ENCODE measurements at places on chromosomes 5 and 9.
A peak's percentile ranks its signal among the peaks of the same experiment; 100 is the strongest.

GRCh38 chr5:124745928-124746915 is at the start of gene ZNF608:
Gene ZNF608 (minus strand): TSS chr5:124746639. CDS start chr5:124744989, 1,650 bp downstream.
- DNase-seq: no peak

- no peak for DNase-seq
These were observed 40.3 kb downstream of the RAB3C start for GRCh38 chr5:58622936-58623871.

DNA sequence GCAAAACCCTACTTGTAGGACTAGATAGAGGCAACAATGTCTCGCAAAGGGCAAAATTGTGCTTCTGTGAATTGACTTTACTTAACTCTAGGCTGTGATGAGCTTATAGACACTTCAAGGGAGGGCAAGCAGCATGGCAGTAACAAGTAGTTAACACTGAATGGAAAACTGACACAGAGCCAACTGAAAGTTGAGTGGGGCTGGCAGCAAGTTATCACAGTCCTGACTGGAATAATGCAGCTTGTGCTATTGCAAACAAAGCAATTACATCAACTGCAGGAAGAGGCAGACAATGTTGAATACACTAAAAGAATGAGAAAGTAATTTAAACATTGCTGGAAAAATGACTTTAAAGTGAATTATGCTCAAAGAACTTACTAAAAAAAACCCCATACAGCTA is 62.2 kb downstream of the RNF38 start:
- DNase-seq: no peak

DNA sequence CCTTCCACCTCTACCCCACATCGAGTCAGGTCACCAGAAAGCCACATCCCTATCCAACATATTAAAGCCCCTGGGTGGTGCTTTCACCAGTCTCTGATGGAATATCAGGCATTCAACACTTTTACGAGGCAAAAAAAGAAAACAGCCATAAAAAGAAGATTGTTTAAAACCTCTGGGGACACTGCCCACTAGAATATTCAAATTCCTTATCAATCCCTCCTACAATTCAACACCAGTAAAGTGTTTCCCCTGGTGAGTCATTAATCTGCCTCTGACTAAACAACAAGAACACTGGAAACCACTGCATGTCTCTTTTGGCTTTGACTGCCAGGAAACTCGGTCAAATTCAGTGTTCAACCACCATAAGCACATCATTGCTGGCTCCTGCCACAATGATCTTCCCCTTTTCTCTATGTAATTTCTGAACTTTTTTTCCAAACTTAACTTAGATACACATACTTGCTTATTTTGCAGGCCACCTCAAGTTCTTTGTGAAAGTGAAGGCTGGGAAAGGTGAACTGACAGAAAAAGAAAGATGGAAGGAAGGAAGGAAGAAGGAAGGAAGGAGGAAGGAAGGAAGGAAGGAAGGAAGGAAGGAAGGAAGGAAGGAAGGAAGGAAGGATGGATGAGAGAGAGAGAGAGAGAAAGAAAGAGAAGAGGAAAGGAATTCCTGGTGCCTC is 105.3 kb downstream of the PAX5 start:
- DNase-seq: peak; percentile 60

DNA sequence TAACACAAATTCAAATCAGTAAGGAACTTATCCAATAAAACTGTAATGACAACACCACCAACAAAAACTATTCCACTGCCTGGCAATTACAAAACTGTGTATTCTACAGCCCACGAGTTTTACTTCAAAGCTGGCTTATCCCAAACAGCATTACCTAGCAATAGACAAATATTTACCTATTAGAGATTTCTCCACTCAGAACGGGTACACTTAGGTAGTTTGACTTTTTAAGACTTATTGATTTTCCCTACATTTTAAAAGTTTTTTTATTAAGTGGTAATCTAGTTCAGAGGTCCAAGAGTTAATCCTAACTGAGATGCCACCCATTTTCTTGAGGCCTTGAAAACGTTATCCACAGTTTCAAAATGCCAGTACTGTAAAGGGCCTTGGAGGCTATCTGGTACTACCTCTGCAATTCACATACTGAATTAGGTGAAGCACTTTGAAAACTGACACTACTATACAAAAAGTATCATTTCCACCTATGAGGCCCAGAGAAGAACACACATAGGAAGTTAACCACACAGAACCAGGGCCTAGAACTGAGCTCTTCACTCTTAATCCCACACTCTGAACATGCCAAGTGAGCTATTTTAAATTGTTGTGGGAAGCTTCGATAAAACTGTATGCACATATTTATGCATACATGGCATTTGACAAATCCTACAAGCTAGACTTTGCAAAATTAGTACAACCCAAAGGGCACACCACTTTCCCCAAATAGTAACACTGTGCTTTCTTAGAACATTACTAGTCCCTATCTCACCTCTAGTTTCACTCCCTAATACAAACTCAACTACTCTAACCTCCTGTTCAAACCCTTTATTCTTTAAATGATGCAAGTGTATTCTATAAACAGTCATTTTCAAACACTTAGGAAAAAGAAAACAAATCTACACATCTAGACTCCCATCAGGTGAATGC is 2.1 kb downstream of the NADK2 start:
- DNase-seq: no peak

DNA sequence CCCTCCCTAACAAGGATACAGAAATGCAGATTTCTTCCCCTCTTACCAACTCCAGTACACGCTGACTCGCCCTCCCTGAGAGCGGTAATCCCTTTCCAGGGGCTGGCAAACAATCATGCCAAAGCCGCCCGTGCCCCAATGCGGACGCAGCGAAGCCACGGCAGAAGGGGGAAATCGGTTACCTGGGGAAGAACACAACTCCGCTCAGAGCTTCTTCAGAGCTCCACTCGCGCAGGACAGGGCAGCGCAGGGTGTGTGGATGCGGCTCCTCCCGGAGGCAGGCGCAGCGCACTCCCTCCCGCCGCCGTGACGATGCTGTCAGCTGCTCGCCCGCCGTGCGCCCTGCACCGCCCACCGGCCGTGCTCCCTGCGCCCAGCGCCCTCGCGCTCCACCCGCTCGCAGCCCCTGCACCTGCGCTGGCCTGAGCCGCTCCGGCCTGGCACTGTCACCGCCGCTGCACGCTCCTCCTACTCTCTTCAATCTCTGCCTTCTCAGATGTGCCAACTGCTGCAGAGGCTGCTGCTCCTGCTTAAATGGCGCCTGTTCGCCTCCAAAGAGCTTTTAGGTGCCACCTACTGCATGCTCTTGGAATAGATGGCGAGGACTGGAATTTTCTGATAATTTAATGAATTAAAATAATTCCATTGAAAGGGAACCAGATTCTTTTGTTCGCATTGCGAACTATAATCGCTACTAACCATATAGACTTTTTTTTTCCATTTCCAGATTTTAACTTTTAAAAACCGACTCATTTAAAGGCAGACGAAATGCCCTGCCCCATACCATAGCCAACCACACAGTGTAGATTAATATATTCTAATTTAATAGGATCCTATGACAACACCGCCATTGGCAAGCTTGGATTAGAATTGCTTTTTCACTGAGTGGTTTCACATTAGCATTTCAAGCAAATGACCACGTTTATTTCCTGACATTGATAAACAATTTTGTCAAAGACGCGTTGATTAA is at the start of gene DIRAS2:
Gene DIRAS2, minus strand, starts transcription at position 255 of the 970 bp plus-strand sequence. CDS start 28,997 bp downstream, outside the sequence.
- DNase-seq: peak; percentile 62
